ENCODE measurements at places on chromosomes 16 and 17. TPM values are rescaled to one million over a fixed set of nuclear protein-coding genes. Genes with fewer than 3 reads are reported as not detected.

GRCh38 chr17:51467336-51467735, 207.0 kb downstream of the UTP18 start:
- no peak for DNase-seq

- no peak for DNase-seq
Observed at GRCh38 chr16:11503566-11503965, 83.2 kb downstream of the LITAF start.

- DNase-seq: no peak
Observed at GRCh38 chr17:67165201-67165600, 79.8 kb downstream of the HELZ start.

- DNase-seq: peak; percentile 87
Observed at GRCh38 chr17:17681187-17681743, at the start of gene RAI1. Gene RAI1, plus strand, starts transcription at chr17:17681458. Its CDS starts 111,491 bp downstream, at chr17:17792949.

DNA sequence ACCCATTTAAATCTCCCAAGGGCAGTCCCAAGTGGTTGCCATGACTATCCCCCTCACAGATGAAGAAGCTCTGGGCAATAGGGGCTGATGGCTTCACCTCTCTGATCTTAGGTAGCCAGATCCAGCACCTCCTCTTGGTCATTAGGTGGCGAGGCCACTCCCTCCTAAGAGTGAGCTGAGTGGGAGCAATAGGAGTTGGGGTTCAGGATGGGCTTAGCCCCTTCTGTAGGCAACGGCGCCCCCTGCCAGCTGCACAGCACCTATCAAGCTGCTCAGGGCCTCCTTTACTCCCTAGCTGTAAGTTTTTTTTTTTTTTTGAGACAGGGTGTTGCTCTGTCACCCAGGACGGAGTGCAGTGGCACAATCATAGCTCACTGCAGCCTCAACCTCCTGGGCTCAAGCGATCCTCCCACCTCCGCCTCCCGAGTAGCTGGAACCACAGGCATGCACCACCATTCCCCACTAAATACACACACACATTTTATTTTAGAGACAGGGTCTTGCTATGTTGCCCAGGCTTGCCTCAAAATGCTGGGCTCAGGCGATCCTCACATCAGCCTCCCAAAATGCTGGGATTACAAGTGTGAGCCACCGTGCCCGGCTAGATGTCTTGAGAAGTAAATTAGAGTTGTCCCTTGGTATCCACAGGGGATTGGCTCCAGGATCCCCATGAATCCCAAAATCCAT, 3.5 kb upstream of the RRAD start:
- peak; percentile 63 for DNase-seq

DNA sequence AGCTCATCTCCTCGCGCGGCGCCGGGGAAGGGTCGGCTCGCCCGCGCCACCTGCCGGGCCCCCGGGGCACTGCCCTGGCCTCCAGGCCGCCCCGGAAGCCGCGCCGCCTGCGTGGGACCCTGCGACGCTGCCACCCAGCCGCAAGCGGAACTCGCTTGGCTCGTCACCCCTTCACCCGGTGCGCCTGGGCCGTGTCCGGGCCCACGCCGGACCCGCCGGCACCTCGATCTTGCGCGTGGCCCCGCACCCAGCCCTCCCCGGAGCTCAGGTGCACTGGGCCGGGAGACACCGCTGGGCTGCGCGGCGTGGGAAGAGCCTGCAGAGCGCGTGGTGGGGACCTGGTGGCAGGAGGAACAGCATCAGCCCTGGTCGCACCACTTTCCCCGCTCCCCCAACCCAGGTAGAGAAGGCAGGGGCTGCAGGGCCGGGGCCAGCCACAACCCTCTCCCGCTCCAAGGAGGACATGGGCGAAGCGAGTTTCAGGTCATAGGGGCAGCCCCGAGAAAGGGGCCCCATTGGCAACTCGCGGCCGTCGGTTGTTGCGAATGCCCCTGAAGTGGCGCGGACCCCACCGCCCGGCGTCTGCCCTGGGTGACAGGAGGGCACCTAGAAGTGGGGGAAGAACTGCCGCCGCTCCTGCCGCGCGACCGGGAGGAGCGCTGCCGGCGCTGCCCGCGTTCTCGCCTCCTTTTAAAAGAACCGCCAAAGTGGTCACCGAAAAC, 363 bp upstream of the MIF4GD start:
- peak; percentile 94 for DNase-seq

- no peak for DNase-seq
Observed at GRCh38 chr17:73795730-73796129, 151.5 kb upstream of the SDK2 start.

The KRTAP1-5 gene
- total RNA-seq: not detected

The DNASE1L2 gene
- total RNA-seq: 1.3 TPM

The KRTAP17-1 gene
- total RNA-seq: not detected

The KRT13 gene
- total RNA-seq: not detected

The TEKT5 gene
- not detected for total RNA-seq
